ENCODE measurements at places on chromosomes 12 and 14.

DNA sequence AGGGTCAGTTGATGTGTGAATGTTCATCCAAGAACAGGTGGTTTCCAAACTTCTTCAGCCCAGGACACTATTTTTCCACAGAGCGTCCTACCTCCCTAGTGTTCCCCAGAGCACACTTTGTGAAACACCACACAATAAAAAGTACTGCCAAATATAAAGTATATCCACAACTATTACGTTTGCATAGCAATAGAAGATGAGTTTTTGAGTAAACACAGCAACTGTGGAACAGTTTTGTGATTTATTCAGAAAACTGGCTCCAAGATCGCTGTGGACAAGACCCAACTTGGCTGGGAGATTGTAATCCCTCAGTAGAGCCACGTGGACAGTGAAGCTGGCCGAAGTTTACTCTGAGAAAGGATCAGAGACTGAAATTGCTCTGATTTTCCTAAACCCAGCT is 14.5 kb upstream of the MAP1LC3B2 start:
- DNase-seq, result no peak

- DNase-seq, result no peak
These were observed 201.7 kb upstream of the PLXNC1 start for GRCh38 chr12:93946542-93947150.

DNA sequence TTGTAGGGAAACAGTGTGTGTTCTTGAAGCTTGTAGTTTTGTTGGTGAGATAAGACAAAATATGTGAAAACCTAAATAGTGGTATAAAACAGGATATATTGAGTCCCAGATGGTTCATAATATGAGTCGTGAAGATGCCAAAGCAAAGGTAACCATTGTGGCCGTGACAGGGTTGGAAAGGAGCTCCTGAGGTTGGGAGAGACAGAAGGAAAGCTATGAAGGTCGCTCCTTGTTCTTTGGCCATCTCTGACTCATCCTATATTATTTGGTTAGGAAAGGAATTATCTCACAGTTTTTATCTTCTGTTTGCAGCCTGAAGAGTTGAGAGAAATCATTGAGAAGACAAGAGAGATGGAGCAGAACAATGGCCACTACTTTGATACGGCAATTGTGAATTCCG is 27.1 kb downstream of the ATP6V1D start:
- no peak for DNase-seq

GRCh38 chr14:96741151-96741977 is 55.8 kb upstream of the VRK1 start:
- peak; percentile 91 for DNase-seq

DNA sequence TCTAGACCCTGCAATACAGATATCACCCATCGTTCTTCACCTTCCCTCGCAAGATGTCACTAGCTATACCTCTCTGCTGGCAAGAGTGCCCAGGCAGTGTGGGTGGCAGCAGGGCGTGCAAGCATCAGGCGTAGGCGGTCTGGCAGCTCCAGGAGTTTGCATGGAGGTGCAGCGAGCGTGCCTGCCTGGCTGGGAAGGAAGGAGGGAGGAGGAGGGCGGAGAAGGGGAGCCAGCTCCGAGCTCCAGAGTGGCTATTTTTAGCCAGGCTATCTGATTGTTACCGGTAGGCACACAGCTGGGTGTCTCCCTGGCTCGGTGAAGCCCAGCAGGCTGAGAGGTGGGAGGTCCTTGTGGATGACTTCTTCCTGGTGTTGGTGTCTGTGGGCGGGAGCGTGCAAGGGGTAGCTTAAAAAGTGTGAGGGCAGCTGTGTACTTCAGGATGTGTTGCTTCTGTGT is 6.2 kb downstream of the FOXJ2 start:
- DNase-seq, result peak; percentile 88

DNA sequence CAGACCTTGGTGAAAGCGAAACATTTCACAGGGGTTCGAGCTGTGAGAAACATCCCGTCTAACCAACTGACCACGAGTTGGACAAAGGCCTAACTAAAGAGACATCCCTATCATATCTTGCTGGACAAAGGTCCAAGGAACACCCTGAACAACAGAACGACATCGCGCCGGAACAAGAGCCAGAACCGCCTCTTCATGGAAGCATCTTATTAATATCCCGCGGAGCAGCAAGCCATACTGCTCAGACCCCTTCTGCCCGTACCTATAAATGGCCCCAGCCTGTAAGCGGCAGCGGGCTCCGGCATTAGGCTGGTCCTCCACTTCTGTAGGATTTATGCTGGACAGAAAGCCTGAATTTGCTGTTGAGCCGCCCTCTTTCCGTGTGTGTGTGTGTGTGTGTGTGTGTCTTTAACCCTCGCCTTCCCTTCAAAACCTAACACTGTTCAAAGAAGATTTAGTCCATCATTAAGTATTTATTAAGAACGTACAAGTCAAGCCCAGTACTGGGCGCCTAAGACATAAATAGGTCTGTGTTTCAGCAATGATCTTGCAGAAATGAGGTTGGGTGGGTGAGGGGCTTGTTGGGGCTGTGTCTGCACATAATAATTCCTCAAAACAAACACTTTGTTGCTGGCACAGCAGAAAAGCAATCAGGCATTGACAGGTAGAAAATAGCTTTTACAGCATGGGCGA is 1.9 kb downstream of the SLC6A15 start:
- DNase-seq, result no peak

DNA sequence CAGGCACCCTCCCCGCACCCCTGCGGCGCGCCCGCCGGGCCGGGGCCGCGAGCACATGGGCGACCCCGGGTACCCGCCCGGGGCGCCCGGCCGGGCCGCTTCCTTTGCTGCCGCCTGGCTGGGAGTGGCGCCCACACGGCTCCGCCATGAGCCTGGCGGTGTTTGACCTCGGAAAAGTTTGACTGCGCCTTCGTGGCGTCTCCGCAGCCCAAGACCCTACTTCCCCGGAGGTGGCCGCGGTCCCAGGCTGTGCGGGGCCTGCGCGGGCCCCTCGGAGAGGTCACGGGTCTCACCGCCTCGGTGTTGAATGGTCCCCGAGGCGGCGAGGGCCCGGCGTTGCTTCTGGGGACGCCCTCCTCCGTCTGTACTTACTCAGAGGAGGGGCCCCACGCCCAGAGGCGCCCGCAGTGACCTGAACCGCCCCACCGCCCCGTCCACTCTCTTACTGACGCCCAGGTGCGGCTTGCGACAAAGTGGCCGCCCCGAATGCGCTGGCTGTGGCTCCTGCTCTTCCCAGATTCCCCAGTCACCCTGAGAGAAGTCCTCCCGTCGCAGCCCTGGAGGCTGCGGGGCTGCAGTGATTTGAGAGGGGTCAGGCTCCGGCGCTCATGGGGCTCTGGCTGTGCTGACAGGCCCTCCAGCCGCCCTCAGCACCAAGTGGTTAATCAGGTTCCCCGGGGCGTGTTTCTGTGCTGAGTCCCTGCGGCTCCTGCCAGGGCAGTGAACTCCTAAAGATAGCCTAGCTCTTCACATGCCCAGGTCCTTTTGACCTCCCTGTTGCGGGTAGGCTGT is 5.8 kb downstream of the KMT5A start:
- DNase-seq, result peak; percentile 64

- no peak for DNase-seq
These were observed 30.2 kb upstream of the SRGAP1 start for GRCh38 chr12:63814146-63814772.

DNA sequence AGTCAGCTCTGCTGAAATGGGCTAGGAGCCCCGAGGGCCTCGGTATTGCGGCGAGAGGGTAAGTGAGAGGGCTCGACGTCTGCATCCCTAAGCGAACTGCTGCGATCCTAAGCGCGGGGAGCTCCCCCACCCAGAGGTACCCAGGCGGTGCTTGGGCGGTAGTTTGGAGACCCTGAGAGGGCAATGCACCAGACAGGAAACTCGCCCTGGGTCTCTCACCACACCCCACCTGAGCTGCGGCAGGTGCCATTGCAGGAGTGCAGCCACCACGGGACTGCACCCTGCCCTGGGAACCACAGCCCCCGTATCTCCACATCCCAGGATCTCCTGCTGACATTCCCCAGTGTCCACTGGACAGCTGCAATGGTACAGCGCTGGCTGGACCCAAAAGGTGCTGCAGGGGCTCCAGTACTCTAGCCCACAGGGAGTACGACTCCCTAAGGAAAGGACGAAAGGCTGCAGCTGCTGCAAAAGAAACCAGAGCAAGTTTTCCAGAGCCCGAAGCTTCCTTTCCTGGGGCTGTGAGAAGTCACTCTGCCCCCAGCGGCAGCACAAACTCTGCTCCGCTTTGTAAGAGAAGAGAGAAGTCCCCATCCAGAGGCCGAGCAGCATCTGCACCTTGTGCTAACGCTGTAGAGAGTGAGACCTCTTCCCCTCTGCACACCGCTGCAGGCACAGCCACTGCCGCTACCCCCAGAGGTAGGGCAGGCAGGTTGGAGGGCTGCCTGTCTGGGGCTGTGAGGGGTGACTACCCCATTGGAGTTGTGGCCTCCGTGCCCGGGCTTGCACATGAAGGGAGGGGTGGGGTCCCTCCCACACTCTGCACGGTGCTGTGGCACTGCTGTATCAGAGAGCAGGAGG is 31.1 kb upstream of the MON2 start:
- DNase-seq, result peak; percentile 66

DNA sequence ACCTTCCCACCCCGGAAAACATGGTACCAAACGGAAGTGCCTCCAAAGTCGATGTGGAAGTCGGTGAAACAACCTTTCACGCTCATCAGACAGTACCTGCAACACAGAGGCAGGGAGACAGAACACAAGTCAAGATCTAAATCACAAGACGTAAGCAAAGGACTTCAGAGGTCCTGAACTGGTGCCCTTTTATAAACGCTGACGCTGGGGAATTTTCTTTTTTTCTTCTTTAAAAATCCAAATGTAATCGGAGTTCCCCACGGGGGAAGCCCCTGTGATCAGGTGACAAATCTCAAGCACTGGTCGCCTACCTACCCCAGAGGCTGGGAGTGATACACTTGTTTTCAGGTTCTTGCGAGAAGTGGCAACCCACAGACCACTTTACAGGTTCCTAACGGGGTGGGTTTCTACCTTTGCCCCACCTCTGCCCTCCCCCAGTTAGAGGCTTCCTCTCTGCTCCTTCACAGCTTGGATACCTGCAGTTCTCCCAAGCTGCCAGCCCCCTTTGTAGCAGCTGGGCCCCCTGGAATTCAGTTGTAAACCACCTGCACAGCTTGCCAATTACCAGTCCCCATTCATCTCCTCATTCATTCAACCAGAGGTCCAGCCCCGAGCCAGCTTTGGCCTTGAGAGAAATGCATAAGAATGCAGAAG is 46.2 kb downstream of the KDM2B start:
- peak; percentile 60 for DNase-seq

GRCh38 chr12:120076651-120077050 is 39.9 kb downstream of the RAB35 start:
- DNase-seq, result no peak

- peak; percentile 54 for DNase-seq
These were observed 624 bp upstream of the PWP1 start for GRCh38 chr12:107684990-107685359.

- DNase-seq, result no peak
These were observed 173.2 kb downstream of the SUDS3 start for GRCh38 chr12:118549510-118549980.

DNA sequence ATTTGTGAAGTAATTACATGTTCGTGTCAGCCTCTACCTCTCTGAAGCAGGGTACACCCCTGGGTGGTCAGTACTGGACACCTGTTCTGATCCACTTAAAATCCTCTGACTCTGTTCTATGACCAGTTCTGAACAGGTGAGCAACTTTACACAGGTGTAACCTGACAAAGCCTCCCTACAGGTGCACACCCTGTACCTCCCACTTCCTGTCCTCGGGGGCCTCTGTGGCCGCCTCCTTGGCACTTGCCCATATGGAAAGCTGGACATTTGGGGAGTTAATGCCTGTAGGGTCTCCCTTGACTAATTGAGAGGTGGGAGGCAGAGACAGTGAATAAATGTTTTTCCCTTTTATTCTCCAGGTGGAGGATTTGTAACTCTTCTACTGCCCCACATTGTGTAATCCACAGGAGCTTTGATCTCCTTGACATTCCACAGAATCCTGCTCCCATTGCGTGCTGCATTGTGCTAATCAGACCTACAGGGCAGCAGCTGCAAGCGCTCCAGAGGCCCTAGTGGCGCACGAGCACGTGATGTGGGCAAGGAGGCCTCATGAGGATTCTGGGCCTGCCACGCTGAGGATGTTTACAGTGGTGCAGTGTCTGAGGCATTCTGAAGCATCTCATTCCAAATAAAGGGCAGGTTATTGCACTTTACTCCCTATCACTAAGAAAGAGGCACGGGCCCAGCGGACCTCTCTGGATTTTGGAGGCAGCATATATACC is 45.8 kb upstream of the BATF start:
- peak; percentile 61 for DNase-seq

DNA sequence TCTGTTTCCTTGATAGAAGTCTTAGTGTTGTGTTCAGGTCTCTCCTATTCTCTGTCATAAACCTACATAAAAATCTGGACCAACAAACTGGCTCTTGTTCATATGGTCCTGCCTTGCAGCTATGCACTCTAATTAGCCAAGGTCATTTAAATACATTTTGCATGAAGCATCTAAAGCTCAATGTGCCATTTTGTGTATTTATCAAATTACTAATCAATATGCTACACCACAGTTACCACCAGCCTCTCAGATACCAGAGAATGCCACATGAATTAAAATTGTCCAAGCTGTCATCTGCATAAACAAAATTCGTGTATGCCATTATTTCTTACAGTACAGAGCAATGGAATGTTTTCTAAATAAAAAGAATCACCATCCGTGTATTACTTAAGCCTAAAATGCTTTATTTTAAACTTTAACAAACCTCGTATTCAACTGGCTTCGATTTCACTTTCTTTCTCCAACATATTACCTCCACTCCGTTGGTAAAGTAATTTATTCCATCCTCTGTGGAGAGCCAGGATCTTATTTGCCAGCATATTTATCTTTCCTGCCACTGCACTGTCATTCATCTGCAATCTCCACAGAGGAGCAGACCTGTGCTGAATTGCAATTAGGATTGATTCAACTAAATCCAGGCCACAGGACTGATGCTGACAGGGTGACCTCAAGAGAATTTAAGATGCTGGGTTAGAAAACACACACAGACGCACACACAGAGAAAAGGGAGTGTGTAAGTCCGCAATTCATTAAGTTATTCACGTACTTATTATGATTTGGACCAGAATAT is 284.1 kb upstream of the FOXG1 start:
- no peak for DNase-seq

DNA sequence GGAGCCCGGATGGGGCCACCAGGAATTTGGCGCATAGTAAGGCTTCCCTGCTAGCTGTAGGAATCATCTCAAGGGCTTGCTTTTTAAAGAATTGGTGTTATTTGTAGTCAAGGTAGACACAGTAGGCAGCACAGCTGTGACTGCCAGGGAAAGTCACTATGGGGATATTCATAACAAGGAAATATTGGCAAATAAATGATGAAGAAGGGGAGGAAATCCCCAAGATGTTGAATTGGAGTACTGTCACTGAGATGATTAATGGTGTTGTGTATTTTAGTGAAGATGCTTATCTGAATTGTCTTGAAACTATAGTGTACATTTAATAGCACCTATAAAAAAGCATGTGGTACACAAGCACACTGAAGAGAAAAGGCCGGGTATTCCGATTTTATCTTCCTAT is 118.9 kb downstream of the NPAS3 start:
- no peak for DNase-seq

All from iPS-NIHi11 (cell line).